Stimulated activated CD8-positive, alpha-beta memory T cell treated with anti-CD3 and anti-CD28 coated beads, Interleukin-4, amount 100 ng/mL, for 4 hours (primary cell): ENCODE measurements at places on chromosomes 6 and 20.

DNA sequence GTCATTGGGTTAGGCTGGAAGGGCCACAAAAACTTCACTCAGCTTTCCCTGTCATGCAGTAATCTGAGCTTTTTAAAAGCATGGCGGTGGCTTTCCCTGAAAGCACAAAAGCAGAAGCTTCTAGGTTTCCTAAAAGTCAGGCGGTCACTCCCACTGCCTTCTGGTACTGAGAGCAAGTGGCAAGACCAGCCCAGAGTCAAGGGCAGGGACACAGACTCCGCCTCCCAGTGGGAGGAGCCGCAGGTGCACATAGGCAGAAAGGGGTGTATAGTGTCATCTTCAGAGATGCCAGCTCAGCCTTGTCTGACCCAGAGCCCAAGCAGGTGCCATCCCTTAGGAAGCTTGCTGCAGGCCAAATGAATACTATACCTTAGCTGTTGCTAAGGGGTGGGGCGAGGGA, 18.0 kb upstream of the PACSIN1 start:
- no peak for DNase-seq

DNA sequence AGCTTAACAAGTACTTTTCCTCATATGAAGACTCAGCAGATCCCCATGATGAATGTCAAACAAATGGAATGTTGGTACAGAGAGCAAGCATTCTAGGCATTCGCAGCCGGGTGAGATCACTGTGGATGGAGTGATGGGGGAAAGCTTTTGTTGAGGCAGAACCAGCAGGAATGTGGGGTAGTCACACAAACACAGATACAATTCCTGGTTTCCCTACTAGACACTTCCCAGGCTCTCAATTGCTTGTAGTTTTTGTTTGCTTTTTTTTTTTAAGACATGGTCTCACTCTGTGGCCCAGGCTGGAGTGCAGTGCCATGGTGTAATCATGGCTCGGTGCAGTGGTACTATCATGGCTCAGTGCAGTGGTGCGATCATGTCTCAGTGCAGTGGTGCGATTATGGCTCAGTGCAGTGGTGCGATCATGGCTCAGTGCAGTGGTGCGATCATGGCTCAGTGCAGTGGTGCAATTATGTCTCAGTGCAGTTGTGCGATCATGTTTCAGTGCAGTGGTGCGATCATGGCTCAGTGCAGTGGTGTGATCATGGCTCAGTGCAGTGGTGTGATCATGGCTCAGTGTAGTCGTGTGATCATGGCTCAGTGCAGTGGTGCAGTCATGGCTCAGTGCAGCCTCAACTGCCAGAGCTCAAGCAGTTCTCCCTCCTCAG, 15.4 kb upstream of the IER3 start:
- DNase-seq: no peak

- no peak for DNase-seq
Measured at GRCh38 chr6:142891454-142891853, 53.5 kb downstream of the HIVEP2 start.

DNA sequence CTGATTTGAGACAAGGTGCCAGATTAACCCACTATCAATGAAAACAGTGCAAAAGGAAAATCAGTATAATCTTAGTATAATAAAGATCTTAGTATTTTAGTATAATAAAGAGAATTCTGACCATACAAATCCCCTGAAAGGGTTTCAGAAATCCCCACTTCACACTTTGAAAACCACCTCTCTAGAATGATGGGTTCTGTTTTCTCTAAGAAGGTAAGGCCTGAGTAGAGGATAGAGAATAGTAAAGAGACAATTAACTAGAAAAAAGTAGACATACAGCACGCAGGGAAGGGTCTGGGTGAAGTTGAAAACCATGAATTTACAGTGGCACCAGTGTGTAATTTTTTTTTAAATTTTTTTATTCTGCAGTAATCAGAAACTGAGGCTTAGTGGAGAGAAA, 73.6 kb downstream of the REV3L start:
- no peak for DNase-seq

DNA sequence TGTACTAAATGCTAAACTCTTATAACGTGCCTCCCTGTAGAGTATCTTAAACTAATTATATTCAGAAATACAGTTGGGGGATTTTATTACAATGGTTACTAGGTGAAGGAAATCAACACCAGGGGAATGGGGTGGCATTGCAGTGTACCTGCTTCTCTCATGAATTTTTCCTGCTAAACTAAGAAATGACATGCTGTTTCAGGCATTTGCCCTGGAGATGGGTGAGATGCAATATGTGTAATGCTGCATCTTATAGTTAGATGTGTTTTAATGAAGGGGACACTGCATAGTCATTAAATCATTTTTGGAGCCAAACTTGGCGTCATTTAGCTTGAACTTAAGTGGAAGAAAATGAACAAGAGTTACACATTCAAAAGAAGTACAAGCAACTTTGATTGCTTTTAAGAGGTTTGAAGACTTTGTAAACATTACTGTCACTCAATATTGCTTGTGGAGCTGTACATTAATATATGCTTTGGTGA, 4.3 kb downstream of the EYA4 start:
- no peak for DNase-seq

GRCh38 chr6:116381000-116381399, 10.3 kb downstream of the DSE start:
- DNase-seq: no peak

- DNase-seq: no peak
Measured at GRCh38 chr6:119347466-119348095, 2.0 kb downstream of the MAN1A1 start.

- no peak for DNase-seq
Measured at GRCh38 chr6:16404456-16404855, 166.1 kb downstream of the GMPR start.

- DNase-seq: no peak
Measured at GRCh38 chr20:38799203-38799602, 6.3 kb upstream of the PPP1R16B start.

- no peak for DNase-seq
Measured at GRCh38 chr6:84464471-84464870, 237.0 kb upstream of the CEP162 start.

DNA sequence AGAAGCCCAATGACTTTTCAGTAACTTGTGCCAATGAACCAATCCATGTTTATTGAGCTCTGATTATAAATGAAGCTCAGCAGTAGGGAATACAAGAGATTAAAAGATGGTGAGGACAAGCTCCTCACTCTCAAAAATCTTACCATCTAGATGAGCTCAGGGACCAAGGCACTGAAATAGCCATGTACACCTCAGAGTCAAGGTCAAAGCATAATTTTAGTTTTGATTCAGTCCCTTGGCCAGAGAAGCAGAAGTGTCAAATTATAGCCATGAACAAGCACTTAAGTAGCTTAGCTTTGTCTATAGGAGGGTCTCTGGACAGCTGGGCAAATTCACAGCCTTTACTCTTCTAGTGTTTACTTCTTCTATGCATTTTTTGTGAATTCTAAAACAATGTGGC, 131.0 kb upstream of the DTNBP1 start:
- no peak for DNase-seq

DNA sequence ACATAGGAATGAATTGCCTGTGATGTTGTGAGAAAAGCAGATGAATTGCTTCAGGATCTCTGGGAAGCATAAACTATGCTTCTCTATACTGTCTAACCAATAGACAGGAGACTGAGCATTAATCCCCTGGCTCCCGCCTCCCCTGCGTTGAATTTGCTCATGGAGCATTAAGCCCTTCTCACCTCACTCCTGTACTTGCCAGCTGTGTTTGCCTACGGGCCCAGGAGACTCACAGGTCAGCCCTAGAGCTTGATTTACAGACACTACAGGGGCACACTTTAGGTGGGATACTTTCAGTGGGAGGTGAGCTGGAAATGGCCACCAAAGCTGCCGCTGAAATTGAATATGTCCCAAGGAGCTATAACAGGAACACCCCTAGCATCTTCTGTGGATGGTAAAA, 418.7 kb downstream of the CBLN4 start:
- DNase-seq: no peak

DNA sequence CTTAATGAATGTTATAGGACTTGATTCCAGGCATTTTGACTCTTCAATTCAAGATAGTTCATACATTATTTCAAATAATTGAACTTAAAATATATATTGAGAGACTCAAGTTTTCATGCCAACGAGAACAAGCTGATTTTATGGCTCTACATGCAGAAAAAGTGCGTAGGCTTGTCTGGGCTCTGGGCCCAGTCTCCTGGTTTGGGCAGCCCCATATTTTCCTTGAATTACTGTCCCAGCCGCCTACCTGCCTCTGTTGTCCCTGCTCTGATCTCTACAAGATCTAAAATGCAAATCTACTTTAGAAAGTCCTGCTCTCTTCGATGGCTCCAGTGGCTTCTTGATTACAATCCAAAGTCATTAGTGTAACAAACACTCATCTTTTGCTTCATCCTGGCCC, 537.4 kb upstream of the CHD6 start:
- no peak for DNase-seq

DNA sequence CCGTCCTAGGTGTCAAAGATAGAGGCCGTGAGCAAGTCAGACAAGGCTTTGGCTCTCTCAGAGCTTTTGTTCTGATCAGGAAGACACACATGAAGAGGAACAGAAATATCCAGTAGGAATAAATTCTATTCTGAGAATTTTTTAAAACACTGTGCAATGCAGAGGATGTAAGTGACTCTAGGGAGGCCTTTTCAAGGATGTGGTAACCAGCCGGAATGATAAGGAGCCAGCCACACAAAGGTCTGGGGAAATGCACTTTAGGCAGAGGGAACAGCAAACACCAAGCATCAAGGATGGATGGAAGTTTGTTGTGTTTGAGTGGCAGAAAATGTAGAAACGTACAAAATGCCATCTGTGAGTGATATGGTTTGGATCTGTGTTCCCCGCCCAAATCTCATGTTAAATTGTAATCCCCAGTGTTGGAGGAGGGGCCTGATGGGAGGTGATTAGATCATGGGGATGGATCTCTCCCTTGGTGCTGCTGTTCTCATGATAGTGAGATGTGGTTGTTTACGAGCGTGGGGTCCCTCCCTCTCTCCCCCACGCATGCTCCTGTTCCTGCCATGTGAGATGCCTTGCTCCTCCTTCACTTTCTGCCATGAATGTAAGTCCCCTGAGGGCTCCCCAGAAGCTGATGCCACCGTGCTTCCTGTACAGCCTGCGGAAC, 93.6 kb upstream of the CDYL start:
- no peak for DNase-seq

GRCh38 chr6:36360241-36361054, 23.8 kb upstream of the BNIP5 start:
- DNase-seq: peak; percentile 34

DNA sequence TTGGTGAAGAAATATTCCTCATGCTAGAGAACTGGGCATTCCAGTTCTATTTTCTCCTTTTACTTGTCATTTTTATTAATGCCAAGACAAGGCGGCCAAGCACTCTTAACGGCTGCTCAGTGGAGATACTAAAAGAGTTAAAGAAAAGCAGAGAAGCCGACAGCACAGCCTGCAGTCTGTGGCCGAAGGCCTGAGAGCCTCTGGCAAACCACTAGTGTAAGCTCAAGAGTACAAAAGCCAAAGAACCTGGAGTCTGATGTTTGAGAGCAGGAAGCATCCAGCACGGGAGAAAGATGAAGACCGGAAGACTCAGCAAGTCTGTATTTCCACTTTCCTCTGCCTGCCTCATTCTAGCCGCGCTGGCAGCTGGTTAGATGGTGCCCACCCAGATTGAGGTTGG, 167.1 kb upstream of the FUT9 start:
- no peak for DNase-seq

GRCh38 chr20:51042657-51043247, 19.8 kb upstream of the KCNG1 start:
- DNase-seq: no peak

- no peak for DNase-seq
Measured at GRCh38 chr20:50681359-50682064, 9.8 kb downstream of the RIPOR3 start.

- no peak for DNase-seq
Measured at GRCh38 chr20:16537918-16538317, 35.3 kb downstream of the KIF16B start.

GRCh38 chr6:155061381-155061780, 66.3 kb downstream of the TIAM2 start:
- no peak for DNase-seq

- no peak for DNase-seq
Measured at GRCh38 chr6:157381631-157382621, 936 bp downstream of the ZDHHC14 start.

DNA sequence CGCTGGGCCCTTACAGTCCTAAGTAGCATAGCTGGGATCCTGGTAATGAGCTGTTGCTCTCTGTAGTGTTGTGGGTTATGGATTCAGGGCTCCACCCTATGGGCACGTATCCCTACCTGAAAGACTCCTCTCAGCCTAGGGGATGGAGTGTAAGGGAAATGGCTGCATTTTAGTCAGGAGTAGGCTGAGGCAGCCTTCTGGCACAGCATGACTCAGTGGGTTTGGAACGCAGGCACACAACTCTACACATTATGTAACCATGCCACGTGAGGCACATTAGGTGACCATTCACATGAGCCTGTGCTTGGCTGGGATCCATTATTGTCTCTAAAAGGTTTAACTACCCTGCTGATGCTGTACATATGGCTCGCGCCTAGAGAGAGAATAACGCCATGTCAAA, 27.8 kb downstream of the HDDC2 start:
- no peak for DNase-seq

GRCh38 chr20:14865169-14865568, 527.8 kb upstream of the FLRT3 start:
- no peak for DNase-seq

DNA sequence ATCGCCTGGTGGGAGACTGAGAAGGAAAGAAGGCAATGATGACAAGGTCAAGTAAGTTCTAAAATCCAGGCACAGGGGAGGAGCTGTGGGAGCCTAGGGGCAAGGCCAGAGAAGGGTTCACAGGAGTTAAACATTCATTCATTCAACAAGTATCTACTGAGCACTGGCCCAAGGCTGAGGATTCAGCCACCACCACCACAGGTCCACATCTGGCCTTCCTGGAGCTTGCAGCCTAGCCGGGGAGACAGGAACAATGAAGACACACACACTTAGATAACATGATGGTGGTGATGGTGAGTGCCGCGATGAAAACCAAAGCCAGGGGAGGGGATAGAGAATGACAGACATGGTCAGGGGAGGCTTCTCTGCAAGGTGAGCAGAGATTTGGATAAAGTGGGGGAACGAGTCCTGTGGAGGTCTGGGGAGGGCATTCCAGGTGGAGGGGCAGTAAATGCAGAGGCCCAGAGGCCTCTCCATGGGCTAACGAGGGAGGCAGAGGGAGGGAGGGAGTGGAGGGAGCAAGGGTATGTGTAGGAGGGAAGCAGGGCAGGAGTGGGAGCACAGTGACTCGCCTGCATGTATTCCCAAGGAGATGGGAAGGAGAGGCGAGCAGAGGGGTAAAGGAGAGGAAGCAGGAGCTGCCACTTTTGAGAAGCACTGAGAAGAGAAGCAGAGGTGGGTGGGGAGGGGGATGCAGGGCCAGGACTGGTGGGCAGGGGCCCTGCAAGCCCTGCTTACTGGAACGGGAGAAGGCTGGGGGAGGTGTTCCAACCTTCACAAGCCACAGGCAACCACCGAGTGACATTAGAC, 10.5 kb upstream of the RSPO4 start:
- DNase-seq: no peak

- no peak for DNase-seq
Measured at GRCh38 chr6:8013763-8014162, 50.4 kb downstream of the BLOC1S5 start.

DNA sequence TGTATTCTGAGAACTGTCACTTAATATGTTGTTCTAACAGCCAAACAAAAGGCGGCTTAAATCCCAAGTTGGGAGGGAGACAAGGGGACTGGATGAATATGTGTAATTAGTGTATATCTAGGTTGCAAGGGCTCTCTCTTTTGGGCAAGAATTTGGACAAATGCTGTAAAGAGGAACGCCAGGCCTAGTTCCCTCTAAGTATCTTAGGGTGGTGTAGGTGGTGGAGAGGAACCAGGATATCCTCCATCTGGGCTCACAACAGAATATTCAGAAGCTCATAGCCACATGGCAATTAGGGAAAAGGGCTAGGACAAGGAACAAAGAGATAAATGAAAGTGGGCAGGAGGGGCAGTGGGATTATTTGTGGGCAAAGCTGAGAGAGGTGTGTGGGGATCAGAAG, 149.5 kb downstream of the LRFN2 start:
- no peak for DNase-seq
